ENCODE measurements at places on chromosomes 13 and 19.

GRCh38 chr19:44738603-44739558, 9.6 kb upstream of the BCL3 start:
- DNase-seq: no peak

GRCh38 chr19:7597689-7598088, 2.0 kb downstream of the CAMSAP3 start:
- DNase-seq: no peak

DNA sequence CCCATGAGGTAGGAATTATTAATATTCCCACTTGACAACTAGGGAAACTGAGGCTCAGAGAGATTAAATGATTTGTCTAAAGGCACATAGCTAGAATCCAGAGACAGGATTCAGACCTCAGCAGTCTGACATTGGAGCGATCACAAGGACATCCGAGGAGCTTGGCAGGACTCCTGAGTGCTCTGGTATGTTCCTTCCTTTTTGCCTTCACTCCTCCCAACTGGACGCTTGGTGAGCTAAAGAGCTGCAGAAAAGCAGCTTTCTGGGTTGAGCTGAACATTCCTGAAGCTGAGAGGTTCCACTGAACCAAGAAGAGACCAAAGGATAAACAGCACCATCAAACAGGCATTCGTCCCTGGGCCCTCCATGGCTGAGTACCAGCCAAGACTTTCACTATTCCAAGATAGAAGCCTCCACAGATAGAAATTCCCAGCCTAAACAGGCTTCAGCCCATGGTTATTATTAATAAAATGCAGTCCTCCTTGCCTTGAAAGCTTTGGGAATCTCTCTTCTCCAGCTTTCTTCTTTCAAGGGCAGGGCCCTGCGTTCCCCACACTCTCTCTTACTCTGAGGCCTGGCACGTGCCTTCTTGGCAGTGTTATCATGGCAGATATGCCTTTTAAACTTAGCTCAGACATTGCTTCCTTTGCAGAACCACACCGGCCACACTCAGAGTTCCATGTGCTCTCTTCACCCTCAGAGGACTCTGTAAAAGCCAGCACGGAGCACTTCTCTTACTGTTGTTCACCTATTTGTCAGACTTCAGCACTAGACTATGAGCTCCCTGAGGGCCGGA, 97.1 kb downstream of the CYSLTR2 start:
- DNase-seq: no peak

DNA sequence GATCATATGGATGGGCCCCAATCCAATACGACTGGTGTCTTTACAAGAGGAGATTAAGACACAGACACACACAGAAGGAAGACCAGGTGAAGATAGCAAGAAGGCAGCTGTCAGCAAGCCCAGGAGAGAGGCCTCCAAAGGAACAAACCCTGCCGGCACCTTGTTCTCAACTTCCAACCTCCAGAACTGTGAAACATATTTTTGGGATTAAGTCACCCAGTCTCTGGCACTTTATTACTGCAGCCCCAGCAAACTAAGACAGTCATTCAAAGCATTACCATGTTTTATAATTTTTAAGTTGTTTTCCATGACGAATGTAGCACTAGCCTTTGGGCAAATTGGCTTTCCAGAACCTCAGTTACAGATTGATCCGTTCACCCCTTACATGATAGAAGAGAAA, 11.3 kb downstream of the STARD13 start:
- no peak for DNase-seq
